Activated T-cell treated with anti-CD3 and anti-CD28 coated beads, Interleukin-2, amount 50 U/mL, for 1 hour (primary cell): ENCODE measurements at places on chromosomes 4 and X.

DNA sequence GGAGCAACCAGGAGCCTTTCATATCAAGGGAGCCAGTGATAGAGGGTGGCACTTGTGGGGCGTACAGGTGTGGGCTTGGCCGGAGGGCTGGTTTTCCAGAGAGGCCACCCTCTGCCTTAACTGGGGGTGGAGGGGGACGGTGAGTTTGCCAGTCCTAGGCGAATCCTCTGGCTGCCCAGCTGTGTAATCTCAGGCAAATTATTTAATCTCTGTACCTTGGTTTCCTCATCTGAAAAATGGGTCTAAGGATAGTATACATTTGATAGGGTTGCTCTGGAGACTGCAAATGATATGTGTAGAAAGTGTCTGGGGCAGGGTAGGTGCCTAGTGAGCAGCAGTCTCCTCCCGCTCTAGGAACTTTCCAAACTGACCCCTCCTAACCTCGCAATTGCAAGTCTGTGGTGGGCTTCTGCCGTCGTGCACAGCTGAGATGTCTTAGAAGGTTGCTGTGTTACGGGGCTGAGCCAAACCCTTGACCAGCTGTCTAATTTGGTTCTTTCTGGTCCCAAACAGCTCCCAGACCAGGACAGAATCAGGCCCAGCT is 3.8 kb upstream of the CXCR3 start:
- DNase-seq, result no peak

DNA sequence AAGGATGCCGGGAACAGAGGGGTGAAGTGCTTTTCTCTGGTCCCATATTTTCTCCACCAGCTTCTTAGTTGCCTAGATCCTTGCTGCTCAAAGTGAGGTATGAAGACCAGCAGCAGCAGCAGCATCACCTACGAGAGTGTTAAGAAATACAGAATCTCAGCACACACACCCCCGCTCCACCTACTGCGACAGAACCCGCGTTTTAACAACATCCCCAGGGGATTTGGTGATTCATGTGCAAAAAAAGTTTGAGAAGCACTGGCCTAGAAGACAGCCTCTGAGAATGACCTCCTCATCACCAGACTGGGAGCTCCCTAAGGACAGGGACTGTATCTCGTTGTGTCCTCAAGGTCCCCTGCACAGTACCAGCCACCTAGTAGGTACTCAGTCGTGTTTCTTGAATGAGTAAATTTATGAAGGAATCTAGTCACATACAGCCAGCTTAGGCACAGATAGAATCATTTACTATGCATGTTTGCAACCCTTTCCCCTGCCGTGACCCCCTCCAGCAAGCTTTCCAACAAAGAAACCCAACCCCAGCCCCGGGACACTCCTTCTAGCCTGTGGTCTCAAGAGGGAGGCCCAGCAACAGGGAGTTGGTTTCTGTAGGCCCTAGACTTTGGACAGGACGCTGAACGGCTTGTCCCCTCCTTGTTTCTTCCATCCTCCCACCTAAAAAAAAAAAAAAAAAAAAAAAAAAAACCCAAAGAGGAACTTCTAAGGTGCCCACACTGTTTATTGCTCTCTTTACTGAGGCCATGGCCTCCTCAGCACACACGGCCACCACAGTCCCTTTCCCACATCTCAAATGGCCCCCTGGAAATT is 21.5 kb downstream of the RTL5 start:
- DNase-seq, result no peak

DNA sequence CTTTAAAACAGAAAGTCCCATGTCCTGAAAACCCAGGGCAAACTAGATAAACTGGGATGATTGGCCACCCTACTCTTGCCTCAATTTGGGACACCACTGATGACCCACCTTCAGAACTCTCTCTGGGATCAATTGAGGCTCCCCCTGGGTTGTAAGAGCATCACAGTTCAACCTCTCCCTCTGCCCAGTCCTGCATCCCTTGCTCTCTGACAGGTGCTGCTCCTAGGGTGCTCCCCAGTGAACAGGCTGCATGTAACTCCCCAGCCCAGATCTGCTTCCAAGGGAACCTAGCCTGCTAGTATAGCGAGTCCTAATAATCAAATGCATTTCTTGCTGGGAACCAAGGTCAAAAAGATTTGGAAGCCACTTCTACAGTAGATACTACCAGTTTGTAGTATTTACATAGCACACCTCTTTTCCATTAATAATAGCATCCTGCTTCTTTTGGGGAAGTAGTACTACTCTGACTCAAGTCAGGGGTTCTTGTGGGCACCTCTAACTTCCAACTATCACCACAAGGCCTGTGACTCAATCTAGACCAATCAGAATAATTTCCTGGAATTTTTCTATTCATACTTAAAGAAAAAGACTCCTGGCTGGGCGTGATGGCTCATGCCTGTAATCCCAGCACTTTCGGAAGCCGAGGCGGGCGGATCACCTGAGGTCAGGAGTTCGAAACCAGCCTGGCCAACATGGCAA is 42.1 kb upstream of the SPINK2 start:
- DNase-seq, result no peak

DNA sequence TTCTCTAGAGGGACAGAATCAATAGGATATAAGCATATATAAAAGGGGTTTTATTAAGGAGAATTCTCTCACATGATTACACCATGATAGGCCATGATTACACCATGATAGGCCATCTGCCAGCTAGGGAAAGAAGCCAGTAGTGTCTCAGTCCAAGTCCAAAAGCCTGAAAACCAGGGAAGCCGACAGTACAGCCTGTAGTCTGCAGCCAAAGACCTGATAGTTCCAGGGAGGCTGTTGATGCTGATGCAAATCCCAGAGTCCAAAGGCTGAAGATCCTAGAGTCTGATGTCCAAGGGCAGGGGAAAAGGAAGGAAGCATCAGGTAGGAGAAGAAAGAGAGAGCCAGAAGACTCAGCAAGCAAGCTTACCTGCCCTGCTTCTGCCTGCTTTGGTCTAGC is 411.3 kb upstream of the EMCN start:
- no peak for DNase-seq

- DNase-seq, result no peak
Observed at GRCh38 chr4:54077812-54078211, 13.4 kb upstream of the CHIC2 start.

GRCh38 chrX:819684-820083 is 189.1 kb downstream of the SHOX start:
- DNase-seq, result no peak

DNA sequence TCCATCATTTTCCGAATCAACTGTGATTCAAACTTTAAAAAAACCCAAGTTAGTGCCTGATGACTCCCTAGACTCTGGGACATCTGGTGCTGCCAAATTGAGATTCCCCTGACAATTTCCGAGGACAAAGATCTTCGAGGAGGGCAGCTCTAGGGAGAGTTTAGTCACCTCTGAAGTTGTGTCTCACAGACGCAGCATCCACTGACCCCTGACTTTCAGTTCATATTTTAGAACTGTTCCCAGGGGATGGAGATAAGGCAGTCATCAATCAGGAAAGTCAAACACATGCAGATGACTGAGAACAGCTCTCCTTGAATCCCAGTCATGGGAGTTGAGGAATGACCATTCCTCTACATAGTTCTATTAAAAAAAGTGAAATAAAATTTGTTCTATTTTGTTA is 643.9 kb downstream of the TRIML1 start:
- DNase-seq, result no peak

GRCh38 chr4:48162162-48162561 is 28.1 kb upstream of the TXK start:
- no peak for DNase-seq

GRCh38 chr4:167100120-167100519 is 134.2 kb downstream of the SPOCK3 start:
- no peak for DNase-seq

GRCh38 chr4:130044788-130045531 is 949.0 kb downstream of the C4orf33 start:
- no peak for DNase-seq

GRCh38 chrX:13793897-13794296 is 23.0 kb downstream of the GPM6B start:
- no peak for DNase-seq

DNA sequence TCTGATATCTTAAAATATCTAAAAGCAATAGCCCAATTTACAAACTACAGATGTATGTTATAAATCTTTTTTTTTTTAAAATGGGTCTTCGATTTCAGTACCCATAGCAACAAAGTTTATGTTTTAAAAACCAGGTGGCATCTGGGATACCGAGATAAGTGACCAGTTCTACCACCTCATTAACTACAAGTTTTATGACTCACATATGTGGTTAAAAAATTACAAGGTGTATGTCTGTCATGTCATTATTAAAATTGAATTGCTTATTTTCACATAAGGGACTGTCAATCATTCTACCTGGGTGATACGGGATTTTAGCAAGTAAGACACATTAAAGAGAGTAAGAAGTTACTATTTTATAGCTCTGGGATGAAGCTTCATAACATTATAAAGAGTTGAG is 192.0 kb upstream of the ETNPPL start:
- DNase-seq, result no peak

DNA sequence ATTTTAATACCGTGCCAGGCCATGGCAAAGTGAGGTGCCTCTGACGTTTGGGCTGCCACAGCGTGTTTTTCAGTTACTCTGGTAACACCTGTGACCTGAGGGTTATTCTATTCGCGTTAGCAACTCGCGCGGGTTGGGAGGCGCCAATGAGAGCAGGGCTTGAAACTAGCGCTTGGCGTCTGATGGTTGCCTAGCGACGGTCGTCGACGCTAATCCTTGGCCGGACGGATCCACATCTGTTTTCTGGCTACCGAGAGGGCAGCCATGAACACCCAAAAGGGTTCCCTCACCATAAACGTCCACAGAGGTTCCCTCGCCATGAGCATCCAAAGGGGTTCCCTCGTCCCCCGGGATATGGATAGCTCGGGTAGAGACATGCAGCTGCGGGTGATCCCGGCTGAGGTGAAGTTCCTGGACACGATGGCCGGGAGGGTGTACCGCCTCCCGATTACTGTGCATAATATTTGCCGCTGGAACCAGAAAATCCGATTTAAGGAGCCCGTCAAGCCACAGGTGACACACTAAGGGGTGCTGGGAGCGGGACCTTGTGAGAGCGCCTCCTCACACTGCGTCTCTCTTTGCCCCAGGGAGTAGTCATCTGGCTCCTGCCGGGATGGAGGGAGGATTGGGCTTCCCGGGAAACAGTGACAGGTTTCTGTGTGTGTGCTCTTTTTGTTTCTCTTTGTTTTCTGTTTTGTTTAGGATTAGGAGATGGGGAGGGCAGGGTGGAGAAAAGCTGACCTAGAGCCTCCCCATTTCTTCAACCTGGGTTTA is at the start of gene CFAP47:
Gene CFAP47, plus strand, starts transcription at position 199 of the 774 bp plus-strand sequence. Its CDS starts 66 bp downstream, at position 265.
- DNase-seq, result no peak

GRCh38 chrX:148523303-148524080 is 23.1 kb downstream of the AFF2 start:
- DNase-seq, result no peak

DNA sequence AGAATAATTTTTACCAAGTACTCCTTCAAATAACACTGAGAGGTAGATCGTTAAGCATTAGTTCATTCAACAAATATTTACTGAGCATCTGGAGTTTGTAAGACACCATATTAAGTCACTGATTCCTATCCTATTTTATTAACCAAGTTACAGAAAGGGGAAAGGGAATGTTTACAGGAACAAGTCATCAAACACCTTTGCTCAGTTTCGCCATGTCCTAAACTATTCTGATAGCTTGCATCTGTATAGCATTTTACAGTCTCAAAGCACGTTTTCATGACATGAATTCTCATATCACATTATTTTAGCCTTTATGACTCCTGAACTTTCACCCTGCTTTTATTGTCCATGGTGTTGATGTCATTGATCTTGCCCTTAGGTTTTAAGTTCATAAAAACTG is 89.2 kb downstream of the AREG start:
- DNase-seq, result no peak

DNA sequence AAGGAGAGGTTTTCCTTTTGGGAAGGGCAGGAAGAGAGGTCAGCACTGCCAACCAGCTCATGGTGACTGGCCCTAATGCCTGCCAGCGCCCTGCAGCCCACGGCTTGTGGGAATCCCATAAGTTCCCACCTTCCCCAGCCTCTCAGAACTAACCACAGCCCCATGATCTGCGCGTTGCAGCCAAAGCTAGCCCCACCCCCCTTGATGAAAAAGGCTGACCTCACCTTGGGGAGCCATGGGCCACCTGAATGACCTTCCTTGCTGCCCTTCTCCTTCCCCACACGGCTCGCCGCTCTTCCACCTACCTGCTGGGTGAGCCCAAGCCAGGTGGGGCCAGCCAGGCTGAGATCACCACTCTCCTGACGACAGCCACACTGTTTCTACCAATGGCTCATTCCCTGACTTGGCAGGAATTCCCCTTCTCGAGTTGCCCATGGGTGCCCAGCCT is 3.9 kb upstream of the ELF4 start:
- no peak for DNase-seq

DNA sequence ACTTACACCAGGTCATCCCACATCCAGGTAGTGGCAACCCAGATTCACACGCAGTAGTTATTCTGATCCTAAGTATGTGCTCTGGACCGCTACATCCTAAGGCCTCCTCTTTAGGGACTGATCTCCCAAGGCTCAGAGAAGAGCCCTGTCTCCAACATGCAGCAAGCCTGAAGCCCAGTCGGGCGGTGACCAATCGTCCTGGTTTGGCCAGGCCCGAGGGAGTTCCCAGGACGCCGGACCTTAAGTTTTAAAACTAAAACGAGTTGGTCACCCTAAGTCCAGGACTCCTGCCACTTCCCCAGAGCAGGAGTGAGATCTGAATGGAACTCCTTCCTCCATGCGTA is 385 bp downstream of the LYAR start:
- no peak for DNase-seq

- no peak for DNase-seq
Observed at GRCh38 chr4:27357283-27357682, 496.6 kb downstream of the STIM2 start.

DNA sequence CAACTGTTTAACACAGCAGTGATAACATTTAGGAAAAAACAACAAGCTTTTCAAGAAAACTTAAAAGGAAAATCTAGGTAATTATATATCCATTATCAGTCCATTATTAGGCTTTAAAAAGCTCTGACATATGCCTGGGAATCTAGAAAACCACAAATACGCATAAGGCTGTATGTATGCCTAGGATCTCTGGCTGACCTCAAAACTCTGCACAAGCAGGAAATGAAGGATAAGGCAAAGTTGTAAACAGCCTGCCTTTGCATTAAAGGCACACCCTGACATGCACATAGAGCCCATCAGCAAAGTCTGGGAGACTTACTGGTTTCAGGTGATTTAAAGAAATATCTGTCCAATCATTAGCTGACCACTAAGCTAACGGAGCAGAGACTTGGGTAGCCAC is 14.0 kb downstream of the TIMP1 start:
- no peak for DNase-seq

DNA sequence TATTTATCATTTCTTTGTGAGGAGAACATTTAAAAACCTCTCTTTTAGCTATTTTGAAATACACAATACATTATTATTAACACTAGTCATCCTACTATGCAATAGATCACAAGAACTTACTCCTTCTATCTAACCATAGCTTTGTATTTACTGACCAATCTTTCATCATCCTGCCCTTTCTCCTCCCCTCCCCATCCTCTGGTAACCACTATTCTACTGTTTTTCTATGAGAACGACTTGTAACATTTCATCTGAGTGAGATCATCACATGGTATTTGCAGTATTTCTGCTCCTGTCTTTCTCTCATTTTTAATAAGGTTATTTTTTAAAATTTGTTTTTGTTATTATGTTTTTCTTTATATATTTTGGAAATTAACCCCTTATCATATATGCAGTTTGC is 331.8 kb downstream of the TEX13C start:
- no peak for DNase-seq
